ENCODE measurements at places on chromosomes 13 and 19.

- no peak for DNase-seq
Observed at GRCh38 chr19:39407660-39408391, 1.2 kb downstream of the ZFP36 start.

- no peak for DNase-seq
Observed at GRCh38 chr19:36488118-36488845, 1.1 kb downstream of the ZNF566 start.

DNA sequence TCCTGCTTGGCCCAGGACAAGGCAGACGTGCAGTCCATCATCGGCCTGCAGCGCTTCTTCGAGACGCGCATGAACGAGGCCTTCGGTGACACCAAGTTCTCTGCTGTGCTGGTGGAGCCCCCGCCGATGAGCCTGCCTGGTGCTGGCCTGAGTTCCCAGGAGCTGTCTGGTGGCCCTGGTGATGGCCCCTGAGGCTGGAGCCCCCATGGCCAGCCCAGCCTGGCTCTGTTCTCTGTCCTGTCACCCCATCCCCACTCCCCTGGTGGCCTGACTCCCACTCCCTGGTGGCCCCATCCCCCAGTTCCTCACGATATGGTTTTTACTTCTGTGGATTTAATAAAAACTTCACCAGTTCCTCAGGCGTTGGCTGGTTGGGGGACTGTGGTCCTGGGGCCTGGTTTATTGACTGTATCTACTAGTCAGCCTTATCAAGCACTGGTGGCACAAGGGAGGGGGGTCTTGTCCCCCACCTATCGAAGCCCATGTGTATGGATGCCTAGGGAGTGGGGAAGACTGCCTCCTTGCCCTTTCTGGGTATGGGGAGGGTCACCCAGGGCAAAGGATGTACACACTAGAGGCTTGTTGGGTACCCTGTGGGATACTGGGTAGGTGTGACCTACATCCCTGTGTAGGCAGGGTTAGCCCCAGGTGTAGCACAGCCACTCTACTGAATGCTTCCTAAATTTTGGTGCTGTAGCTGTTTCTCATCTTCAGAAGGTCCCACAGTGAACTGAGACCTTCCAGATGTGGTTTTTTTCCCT, 4.4 kb downstream of the CHMP2A start:
- DNase-seq, result no peak

DNA sequence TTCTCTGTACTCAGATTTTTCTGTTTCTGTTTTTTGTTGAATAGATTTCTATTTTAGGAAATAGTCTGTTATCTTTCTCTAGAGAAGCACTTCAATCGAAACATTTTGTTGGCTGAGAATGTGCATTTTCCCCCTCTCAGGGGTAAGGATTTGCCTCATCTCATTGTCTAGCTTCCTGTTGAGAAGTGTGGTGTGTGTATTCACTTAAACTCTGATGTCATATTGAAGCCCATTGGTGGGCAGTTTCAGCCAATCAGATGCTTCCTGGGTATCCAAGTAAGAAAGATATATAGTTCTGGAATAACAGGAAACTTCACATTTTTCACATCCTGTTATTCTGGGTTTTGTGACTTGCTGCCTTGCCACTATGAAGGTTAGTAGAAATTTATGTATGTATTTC, 87.6 kb downstream of the ARHGEF7 start:
- DNase-seq, result no peak

GRCh38 chr13:101465877-101466276, 13.4 kb downstream of the ITGBL1 start:
- no peak for DNase-seq

GRCh38 chr13:43874504-43875092, 4.9 kb downstream of the CCDC122 start:
- DNase-seq, result no peak

GRCh38 chr13:46053162-46054012, 841 bp upstream of the ZC3H13 start:
- DNase-seq, result no peak

DNA sequence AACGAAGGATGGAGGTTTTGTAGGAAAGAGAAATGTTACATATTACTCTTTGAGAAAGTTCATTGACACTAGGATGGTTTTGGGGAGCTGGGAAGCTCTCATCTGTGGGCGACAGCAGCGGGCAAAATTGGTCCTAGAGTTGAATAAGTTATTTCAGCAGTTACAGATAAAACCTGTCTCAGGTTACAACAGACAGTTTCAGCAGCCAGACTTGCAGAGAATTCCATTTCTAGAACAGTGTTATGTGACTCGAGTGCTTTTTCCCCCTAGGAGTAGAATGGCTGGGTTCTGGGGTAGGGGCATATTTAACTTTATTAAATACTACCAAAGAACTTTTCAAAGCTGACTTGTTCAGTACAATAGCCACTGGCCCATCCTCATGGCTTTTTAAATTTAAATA, 46.7 kb upstream of the UBL3 start:
- no peak for DNase-seq

- DNase-seq, result no peak
Observed at GRCh38 chr13:33582121-33582520, 235.8 kb upstream of the RFC3 start.

DNA sequence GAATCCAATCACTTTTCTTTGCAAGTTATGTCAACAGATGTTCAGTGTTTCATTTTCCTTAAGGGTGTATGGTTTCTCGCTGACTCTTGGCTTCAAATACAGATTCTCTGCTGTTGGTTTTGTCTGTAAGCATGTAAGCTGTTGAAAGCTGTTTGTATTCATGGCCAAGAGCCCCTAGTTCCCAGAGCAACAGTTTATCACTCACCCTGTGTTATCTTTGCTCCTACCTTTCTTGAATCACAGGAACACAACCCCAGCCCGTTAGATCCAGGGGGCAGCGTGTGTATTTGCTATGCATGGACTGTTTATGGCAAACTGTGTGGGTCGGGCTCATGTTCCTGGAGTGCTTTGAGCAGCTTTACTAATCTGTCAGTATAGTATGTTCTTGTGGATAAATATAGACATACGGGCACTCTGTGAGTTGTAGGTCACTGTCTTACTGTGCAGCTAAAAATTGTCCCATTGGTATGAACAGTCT, 28.9 kb downstream of the FRY start:
- no peak for DNase-seq

GRCh38 chr13:114259974-114260373, 21.4 kb upstream of the UPF3A start:
- no peak for DNase-seq

- DNase-seq, result no peak
Observed at GRCh38 chr13:24737042-24737441, 26.9 kb upstream of the RNF17 start.

- DNase-seq, result no peak
Observed at GRCh38 chr19:3691372-3691716, 8.9 kb downstream of the PIP5K1C start.

DNA sequence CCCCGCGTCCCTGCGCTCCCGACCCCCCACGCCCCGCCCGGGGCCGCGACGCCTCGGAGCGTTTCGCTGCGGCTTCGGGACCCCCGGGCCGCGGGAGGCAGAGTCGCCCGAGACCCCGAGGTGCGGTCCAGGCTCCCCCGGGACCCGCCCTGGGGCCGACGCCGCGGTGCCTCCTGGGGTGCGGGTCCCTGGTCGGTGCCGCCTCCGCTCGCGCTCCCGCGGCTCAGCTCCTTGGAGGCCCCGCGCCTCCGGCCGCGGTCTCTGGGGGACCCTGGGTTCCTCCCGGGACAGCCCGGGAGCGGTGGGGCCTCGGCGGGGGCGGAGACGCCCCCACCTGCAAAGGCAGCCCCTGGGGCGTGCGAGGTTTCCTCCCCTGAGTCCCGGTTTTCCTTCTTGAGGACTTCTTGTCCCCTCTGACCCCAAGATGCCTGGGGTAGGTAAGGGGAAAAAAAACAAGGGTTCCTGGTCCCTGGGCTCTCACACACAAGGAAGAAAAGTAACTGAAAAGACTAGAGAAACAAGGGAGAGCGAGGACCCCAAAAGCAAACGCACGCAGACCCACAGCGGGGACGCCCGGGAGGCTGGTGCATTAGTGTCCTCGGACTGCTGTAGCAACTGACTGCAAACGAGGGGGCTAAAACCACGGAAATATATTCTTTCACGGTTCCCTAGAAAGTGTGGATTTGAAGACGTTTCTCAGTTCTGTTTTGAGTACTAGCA, 740 bp downstream of the ZNF555 start:
- no peak for DNase-seq

DNA sequence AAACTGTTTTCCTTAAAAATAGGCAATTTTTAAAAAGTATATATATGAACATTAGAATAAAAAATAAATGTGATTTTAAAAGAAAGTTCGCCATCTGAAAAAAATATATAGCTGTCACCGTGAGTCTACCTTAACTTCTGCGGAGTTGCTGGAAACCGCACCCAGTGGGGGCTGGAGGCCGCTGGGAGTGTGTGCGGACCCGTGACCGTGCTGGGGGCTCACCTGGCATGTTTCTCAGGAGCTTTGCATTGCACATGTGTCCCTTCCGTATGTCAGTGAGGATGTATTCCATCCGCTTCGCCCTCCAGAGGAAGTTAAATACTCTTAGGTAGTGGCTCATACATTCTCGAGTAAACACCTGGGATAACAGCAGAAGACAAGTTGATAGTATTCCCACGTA, 71.7 kb downstream of the TUBGCP3 start:
- no peak for DNase-seq

- DNase-seq, result no peak
Observed at GRCh38 chr13:33392794-33393405, 107.3 kb upstream of the STARD13 start.

GRCh38 chr13:111857846-111858560, 208.9 kb upstream of the SOX1 start:
- no peak for DNase-seq

- DNase-seq, result no peak
Observed at GRCh38 chr19:18898081-18898606, 2.2 kb upstream of the CERS1 start.

- no peak for DNase-seq
Observed at GRCh38 chr19:12872941-12873890, 8.0 kb downstream of the DNASE2 start.

GRCh38 chr13:46045424-46045823, 7.1 kb downstream of the ZC3H13 start:
- no peak for DNase-seq

DNA sequence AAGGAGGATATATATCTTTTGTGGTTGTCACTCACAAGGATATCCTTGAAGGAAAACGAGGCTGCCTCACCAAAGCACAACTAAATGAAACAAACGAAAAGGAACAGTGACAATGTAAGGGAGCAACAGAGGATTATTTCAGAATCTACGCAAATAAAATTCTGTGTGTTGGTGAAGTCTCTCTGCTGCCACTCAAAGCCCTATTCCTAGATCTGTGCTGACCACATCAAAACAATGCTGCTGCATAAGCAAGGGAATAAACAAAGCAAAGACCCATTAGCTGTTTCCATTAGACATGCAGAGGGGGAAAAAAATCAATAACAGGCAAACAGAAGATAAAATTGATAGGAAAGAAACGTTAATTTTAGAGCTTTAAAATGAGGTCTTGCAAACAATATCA, 204.4 kb downstream of the MZT1 start:
- no peak for DNase-seq

DNA sequence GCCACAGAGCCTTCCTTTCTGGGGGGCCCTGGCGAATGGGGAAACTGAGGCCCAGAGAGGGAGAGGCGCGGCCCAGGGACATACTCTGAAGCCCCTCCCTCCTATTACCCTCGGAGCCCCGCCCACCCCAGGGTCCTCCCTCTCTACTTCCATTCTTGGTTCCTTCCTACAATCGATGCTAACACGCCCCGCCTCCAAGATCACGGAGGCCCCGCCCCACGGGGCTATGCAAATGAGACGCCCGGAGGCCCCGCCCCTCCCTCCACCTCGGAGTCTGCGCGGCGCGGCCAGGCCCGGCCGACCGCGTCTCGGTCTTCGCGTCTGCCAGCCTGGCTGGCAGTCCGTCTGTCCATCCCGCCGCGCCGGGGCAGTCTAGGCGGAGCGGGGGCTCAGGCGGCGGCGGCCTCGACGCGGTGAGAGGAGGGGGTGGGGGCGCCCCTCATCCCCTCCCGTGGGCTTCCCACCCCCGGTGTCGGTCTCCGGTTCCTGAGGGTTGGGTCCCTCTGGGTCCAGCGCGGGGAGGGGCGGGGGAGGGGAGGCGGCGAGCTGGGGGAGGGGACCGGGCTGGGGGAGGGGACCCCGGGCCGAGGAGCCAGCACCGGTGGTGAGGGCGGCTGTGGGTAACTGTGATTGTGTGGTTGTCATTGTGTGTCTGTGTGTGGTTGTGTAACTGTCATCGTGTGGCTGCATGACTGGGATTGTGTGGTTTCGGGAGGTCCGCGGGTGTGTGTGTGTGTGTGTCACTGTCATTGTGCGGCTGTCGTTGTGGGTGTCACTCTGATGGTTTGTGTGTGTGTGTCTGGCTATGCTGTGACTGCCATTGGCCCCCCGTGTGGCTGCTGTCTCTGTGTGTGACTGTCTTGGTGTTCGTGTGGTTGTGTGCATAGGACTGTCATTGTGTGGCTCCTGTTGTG, at the start of gene PLPPR2:
Gene PLPPR2, plus strand, starts transcription at position 273 of the 914 bp plus-strand sequence. CDS start 2,242 bp downstream, outside the sequence.
- DNase-seq, result peak; percentile 66

GRCh38 chr13:106078191-106078590, 457.3 kb downstream of the EFNB2 start:
- no peak for DNase-seq

DNA sequence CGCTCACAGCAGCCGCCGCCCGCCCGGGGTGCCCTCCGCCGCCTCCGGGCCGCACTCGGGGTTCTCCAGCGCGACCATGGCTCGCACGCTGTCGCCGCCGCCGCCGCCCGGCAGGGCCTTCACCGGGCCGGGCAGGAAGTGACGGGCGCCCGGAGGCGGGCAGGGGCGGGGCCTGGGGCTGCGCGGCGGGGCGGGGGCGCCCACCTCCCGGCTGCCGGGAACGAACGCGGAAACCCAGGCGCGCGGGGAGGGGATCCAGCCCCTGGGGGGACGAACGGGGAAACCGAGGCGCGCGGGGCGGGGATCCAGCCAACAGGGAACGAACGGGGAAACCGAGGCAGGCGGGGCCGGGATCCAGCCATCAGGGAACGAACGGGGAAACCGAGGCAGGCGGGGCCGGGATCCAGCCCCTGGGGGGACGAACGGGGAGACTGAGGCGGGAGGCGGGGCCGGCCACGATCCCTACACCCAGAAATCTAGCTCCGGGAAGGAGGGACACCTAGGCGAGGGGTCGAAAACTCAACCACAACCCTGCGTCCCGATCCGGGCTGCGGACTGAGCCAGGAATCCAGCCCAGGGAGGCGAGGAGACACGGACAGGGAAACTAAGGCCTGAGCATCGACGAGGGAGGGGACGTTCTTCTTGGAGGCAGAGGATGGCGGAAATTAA, at the start of gene R3HDM4:
Gene R3HDM4, minus strand, starts transcription at position 140 of the 669 bp plus-strand sequence. Its CDS starts 62 bp downstream, at position 78.
- DNase-seq, result peak; percentile 69

All from stimulated activated CD8-positive, alpha-beta memory T cell treated with anti-CD3 and anti-CD28 coated beads, Interleukin-15, amount 100 ng/mL, for 24 hours (primary cell).